ENCODE measurements at places on chromosomes 5 and 9.
A peak's percentile ranks its signal among the peaks of the same experiment; 100 is the strongest.

- no peak for DNase-seq
These were observed 267.2 kb downstream of the MED10 start for GRCh38 chr5:6111131-6111530.

- DNase-seq = no peak
These were observed 155.0 kb downstream of the PRELID2 start for GRCh38 chr5:145680169-145680568.

- no peak for DNase-seq
These were observed 17.5 kb downstream of the VLDLR start for GRCh38 chr9:2638871-2639673.

DNA sequence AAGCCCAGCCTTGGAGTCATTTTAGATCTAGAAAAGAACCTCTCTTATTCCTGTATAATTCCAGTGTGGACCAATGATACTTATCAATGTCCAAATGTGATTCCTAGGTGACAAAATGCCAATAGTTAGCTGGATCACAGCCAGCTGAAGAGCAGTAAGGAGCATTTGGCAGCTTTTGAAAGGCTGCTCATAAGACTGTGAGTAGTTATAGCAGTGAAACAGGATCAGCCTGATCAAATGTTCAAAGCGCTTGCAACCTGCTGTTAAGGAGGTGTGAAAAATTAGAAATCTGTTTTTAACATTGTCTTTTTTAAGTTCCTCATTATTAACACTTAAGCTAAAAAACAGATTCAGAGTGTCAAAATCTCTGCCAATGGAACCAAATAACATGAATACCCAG lies 85.1 kb downstream of the SSBP2 start:
- DNase-seq = no peak

DNA sequence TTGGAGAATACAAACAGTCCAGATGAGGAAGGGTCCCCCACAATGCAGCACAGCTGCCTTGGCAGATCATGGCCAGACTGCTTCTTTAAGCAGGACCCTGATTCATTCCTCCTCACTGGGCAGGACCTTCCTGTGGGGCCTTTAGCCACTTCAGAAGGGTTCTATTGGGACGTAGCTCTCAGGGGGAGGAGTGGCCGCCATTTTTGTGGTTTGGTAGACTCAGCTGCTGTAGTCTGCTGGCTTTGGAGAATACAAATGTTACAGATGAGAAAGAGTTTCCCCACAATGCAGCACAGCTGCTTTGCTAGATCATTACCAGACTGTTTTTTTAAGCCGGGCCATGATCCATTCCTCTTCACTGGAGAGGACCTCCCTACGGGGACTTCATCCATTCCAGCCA lies 57.4 kb downstream of the TMEM38B start:
- DNase-seq = no peak

DNA sequence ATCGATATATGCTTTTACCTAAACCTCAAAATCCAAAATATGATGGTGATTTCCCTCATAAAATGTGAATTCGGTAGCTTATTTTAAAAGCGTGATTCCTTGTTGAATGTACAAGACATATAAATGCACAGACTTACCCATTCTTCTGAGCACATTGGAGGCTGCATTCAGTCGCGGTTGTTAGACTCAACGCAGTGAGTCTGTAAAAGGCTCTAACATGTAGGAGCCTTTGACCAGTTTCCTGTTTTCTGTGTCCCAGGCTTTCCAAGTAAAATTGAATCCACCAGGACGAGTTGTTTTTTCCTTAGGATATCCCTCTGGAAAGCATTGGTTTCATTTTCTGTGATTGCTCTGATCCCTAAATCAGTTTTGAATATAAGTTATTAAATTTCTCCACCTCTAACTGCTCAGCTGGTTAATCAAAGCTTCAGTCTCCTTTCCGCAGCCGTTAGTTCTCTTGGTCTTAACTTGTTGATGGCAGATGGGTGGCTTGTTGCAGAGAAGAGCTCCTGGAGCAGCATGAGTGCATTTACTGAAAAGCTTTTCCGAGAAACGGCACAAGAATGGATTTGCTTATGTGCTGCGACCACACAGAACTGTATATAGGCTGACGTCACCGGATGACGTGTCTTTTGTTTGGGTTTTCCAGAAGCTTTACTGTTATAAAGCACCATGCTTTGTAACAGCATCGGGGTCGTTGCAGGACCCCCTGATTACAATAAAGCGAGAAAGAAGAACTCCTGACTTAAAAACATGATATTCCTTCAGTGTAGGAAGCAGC lies at the start of gene LRRTM2:
Gene LRRTM2 (minus strand): TSS at position 565 of the 781 bp plus-strand sequence. CDS start 424 bp downstream, at position 141.
- DNase-seq = no peak

- DNase-seq = no peak
These were observed 133.2 kb downstream of the MCTP1 start for GRCh38 chr5:95151694-95152093.

DNA sequence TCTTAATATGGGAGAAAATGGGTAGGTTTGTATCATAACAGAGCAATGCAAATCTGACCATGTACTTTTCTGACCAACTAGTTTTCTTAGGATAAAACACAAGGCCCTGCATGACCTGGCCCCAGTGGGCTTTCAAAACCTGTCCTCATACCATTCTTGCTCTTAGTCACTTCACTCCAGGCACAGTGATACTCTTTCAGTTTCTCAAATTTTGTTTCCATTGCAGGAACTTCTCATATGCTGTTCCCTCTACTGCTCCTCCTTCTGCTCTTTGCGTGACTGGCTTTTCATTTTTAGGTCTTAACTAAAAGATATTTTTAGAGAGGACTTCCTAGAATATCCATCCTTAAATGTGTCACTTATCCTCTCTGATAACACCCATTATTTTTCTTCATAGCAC lies 112.4 kb downstream of the INIP start:
- no peak for DNase-seq

GRCh38 chr5:143717400-143717799 lies 94.6 kb upstream of the HMHB1 start:
- DNase-seq = no peak

- DNase-seq = no peak
These were observed 1.5 kb upstream of the PRDM12 start for GRCh38 chr9:130662970-130663257.

- DNase-seq = peak; percentile 71
These were observed 76.4 kb downstream of the EPB41L4B start for GRCh38 chr9:109244179-109245132.

- no peak for DNase-seq
These were observed 271.3 kb upstream of the DMAC1 start for GRCh38 chr9:8070779-8071444.

DNA sequence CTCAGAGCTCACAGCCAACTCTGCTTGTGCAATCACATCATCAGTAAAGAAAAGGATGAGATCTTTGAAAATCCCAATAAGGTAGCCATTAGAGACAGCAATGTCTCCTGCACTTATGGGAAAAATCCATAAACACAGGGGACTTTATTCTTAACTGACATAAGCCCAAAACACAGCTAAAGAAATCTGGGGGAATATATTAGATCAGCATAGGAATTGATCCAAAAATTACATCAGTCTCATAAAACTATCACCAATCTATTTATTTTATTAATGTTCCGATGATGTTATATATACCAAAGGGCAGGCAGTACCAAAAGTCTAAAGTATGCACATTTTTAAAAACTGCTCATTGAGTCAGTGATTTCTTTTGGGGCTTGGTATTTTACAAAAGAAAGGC lies 6.9 kb downstream of the MRPS27 start:
- no peak for DNase-seq

GRCh38 chr9:138053996-138054752 lies 176.6 kb downstream of the CACNA1B start:
- DNase-seq = no peak

DNA sequence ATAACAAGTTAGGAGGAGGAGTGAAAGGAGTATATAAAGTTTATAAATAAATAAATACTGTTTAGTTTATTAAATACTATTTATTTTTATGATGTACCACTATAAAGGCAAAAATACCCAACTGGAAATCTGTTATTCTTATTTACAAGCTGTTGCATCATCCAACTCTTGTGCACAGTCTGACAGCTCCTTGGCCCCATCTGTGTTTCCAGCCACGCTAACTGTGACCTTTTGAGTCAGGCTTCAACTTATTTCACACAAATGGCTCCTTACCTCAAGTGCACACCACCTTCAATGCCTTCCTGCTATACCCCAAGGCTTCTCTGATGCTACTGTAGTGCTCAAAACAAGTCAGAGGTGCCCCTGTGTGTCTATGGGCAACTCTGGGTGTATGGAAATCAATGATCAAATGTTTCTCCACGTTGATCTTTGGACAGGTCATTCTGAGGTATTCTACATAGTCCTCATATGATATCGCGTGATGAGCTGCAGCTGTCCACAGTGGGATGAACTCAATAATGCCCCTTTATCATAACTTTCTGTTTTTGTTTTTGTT lies 303.2 kb upstream of the GRAMD2B start:
- DNase-seq = no peak

GRCh38 chr9:131616983-131617604 lies 71.8 kb downstream of the PRRT1B start:
- DNase-seq = no peak

DNA sequence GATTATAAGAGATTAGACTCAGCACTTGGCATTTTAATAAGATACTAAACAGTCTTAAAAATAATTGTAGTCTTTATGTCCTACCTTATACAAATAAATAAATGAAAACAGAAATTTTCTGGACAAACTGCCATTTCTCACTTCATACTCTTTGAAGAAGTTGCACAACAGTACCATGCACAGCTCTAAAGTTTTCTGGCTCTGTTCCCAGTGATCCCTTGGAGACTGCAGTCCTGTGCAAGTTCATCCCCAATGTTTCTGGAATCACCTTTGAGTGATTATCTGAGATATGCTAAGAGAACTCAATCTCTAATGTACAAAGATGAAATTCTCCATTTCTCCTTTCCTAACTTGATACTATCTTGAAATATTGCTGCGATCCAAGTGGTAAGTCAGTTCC lies 330.4 kb upstream of the EDIL3 start:
- DNase-seq = no peak

DNA sequence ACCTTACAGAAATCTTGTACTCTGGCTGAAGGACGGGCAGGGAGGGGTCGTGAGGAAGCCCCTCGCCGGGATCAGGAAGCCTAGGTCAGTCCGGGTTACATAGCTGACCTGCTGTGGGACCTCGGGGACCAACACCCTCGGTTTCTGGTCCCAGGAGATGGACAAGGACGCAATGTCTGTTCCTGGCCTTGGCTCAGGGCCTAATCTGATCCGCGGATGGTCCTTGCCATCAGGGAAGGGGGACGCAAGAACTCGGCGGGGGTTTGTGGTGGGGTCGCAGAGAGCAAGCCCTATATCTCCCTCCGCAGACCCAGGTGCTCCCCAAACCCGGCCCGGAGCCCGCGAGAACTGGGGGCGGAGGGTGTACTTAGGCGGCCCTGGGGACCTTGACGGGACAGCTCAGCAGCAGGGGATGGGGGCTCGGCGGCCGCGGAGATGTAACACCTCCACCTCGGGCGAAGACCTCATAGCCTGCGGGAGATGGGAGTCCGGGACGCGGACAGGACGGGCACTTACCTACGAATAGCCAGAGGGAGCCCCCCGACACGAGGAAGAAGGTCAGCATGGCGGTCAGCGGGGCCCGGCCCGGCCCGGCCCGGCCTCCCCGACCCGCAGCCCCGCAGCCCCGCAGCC lies 353 bp downstream of the ACSL6 start:
- no peak for DNase-seq

GRCh38 chr9:134887686-134888602 lies 7.3 kb downstream of the FCN2 start:
- DNase-seq = no peak

DNA sequence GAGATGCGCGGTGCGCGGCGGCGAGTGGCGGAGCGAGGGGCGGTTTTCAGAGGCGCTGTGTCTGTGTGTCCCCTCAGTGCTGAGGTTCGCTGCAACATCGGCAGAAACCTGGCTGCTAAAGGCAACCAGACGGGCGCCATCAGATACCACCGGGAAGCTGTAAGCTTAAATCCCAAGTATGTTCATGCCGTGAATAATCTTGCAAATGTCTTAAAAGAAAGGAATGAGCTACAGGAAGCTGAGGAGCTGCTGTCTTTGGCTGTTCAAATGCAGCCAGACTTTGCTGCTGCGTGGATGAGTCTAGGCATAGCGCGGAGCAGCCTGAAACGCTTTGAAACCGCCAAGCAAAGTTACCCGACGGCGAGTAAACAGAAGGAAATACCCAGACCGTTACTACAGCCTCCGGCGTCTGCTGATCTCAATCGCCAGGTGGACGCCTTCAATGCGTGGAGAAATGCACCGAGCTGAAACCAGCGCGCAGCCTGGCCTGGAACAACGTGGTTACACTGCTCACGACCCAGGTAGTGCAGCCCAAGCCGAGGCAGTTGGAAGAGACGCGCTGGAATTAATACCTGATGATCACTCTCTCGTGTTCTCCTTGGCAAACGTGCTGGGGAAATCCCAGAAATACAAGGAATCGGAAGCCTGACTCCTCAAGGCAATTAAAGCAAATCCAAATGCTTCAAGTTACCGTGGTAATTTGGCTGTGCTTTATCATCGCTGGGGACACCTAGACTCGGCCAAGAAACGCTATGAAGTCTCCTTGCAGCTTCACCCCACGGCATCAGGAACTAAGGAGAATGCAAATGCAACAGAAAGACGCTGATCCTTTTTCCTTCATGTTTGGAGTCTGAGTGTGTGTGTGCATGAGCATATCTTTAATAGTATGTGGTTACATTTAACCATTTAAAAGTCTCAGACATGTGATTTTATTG lies 15.9 kb downstream of the OR2V1 start:
- DNase-seq = no peak

DNA sequence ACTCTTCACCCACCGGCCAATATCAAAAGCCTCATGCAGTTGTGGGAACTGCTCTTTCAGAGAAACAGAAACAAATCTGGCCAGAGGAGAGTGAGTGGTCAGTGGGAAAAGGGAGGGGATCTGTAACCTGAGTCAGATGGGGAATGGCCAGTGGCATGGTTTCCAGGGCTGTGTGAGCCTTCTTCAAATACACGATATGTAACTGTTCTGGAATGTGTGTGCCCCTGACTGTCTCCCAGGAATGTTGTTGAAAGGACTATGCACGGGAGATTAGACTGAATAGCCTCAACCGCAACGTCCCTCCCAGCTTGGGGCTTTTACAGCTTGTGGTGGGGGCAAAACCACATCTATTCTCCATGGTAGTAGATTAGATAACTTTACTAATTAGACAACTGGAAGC lies 60.8 kb downstream of the SH3TC2 start:
- DNase-seq = no peak

DNA sequence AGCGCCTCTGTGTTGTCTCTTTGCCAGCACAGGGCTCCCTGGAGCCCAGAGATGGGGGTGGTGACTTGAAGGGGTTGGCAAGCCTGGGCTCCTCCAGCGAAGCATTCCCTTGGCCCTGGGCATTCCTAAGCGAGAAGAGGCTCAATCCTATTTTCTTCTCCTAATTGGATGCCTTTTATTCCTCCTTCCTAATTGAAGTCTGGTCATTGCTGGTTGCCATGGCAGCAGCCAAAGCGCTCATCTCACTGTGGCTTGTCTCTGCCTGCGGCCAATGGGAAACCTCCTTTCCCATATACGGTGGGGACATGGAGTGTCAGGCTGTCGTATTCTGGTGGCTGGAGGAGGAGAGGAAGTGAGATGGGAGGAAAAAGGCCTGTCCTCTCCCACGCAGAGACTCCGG lies 52.3 kb upstream of the RARS1 start:
- DNase-seq = no peak

- no peak for DNase-seq
These were observed 1.8 kb downstream of the SEMA5A start for GRCh38 chr5:9544056-9544455.

Measured in activated CD4-positive, alpha-beta T cell treated with anti-CD3 and anti-CD28 coated beads, Interleukin-2, amount 10 ng/mL, durations not matched to agents 7 days and 5 days (primary cell).